Stimulated activated CD8-positive, alpha-beta memory T cell treated with anti-CD3 and anti-CD28 coated beads, Interleukin-12 subunit alpha, Interleukin-12 subunit beta, amount 100 ng/mL, for 4 hours (primary cell): ENCODE measurements at places on chromosomes 12 and 14.

- no peak for DNase-seq
These were observed 39.7 kb upstream of the FAM222A start for GRCh38 chr12:109673884-109674283.

- no peak for DNase-seq
These were observed 83.8 kb downstream of the SRGAP1 start for GRCh38 chr12:63928305-63928704.

DNA sequence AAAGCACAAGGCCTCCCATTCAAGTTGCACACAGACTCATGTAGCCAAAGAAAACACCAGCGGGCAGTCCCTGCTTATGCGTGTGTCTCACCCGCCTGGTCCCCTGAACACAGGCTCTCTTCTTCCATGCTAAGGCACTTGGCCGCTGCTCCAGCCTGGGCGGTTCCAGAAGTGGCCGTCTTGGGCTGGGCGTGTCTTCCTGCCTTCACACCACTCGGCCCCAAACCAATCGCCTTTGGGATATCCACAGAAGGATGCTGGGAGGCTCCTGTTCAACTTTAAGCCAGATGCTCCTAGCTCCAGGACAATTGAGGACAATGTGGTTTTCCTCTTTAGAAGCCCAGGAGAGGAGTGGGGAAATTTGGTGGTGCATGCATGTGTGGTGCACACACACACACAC is 2.2 kb downstream of the SCARB1 start:
- no peak for DNase-seq

- DNase-seq = no peak
These were observed 5.2 kb upstream of the KRT75 start for GRCh38 chr12:52439420-52439819.

DNA sequence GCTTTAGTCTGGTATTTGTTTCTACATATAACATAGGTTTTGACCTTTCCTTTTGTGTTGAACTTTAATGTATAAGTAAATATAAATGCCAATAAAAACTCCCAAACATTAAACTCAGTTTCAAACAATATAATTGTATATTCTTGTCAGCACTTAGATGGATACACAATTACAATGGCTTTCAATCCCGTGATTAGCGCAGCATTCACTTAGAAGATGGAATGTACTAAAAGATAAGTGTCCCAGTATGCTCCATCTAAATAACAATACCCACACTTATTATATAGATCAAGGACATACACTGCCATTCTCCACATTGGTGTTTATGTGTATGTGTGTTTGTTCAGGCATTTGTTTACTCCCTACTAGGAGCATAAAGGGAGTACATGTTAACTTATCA is 193.1 kb downstream of the SOX5 start:
- no peak for DNase-seq

GRCh38 chr14:87877877-87878276 is 115.1 kb downstream of the GALC start:
- no peak for DNase-seq

DNA sequence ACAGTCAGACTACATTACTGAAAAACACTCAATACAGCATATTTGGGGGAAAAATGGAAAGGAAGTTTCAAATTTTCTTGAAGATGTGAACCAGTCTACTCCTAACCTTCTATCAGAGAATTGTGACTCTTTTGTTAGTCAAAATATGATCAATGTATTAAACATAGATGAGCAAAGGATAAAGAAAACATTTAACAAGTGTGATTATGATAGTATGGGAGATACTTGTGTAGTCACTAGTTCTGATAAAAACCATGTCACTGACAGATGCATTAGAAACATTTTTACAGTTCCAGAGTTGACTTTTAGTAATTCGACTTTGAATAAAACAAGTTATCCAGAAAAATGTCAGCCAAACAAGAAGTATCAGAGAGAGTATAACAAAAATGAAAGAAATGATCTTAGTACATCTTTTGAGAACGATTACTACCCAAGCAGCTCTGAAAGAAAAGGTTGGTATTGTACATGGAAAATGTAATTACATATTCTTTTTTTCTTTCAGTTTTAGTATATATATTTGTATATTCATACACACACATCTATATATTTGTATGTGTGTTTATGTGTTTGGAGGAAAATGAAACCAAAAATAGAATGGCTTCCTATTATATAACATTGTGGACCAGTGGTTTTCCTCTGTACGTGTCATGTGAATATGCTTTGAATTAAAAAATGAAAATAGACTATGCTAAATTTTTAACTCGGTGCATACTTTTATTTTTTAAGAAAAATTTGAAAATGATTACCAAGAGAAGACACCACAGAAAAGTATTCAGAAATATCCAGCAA is 63.3 kb upstream of the ABCD2 start:
- no peak for DNase-seq

DNA sequence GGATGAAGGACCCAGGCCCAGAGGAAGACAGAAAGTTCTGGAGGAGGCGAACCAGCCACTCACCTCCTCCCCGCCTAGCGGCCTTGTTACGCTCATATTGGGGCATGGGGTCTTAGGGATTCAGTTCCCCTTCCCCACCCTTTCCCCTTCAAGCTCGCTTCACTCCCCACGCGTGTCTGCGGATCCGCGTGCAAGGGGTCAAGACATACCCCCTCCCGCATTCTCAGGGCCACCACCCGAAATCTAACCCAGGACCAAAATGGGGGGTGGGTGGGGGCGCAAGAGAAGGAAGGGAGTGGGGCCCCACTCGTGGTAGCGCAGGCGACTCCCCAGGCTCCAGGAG is 584 bp upstream of the RFX4 start:
- no peak for DNase-seq

GRCh38 chr14:105324080-105324778 is 9.7 kb downstream of the PACS2 start:
- no peak for DNase-seq

- no peak for DNase-seq
These were observed 1.7 kb downstream of the TBX3 start for GRCh38 chr12:114682106-114682784.

- DNase-seq = no peak
These were observed 48.4 kb downstream of the SLC4A8 start for GRCh38 chr12:51472984-51473383.

DNA sequence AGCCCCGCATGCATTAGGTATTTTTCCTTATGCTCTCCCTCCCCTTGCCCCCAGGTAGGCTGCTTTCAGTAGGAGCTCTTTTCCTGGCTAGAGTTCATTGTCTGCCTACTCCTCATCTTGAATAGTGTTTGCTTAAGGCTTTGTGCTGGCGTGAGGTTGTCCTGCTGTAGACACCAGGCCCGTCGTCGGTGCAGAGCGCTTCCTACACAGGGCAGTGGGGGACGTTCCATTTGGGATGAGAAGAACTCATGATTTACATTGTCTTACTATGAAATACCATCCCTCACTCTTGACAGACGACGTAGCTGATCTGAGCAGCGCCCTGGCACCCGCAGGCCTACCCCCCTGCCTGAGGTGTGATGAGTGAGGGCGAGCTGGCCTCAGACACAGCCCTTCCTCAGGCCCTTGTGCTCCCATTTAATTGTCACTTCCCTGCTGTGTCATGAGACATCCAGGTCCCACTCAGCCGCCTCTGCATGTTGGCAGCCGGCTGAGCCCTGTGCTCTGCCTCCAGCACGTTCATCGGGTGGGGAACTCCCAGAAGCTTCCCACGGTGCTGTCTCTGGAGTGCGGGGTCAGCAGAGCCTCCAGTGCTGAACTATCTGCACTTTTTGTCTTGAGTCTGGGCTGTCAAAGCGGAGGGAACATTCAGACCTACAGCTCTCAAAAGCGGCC is 76.0 kb downstream of the WDR20 start:
- DNase-seq = no peak

DNA sequence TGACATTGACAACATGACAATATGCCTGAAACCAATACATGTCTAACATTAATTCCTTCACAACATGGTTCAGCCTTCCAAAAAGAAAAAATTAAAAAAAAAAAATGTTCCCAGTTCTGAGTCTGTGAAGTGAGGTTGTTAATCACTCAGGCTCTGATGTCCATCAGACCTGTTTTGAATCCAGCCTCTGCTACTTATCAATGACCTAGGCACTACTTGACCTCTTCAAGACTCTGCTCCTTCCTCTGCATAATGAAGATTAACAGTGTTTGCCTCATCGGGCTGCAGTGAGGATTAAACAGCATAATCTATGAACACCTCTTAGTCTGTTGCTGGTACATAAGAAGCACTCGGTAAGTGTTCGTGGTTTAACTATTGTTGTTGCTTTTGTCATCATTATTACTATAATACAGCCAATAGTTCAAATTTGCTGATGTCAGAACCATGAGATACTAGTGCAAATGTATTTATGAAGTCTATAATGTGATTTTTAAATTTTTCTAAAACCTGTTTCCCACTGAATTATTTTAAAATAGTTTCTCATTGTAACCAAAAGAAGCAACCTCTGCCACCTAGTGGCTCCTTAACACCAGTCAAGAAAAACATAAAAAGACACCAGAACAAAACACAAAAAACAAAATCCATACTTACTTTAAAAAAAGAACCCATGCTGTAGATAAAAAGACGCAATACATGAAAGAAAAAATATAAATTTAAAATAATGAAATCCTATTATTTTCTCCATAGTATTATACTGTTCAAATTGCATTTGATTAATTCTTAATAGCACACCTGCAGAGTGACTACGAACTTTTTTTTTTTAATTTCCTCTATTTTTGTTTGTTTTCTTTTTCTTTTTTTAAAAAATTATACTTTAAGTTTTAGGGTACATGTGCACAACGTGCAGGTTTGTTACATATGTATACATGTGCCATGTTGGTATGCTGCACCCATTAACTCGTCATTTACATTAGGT is 20.3 kb upstream of the TMX1 start:
- no peak for DNase-seq

- peak; percentile 97 for DNase-seq
These were observed at the start of gene HSP90AA1 for GRCh38 chr14:102086972-102087761. HSP90AA1 (minus strand) TSS chr14:102087044; CDS start chr14:102086378, 666 bp downstream.

- no peak for DNase-seq
These were observed 124.3 kb downstream of the CRACR2A start for GRCh38 chr12:3628629-3629028.

GRCh38 chr12:58671196-58671595 is 249.1 kb downstream of the LRIG3 start:
- no peak for DNase-seq

DNA sequence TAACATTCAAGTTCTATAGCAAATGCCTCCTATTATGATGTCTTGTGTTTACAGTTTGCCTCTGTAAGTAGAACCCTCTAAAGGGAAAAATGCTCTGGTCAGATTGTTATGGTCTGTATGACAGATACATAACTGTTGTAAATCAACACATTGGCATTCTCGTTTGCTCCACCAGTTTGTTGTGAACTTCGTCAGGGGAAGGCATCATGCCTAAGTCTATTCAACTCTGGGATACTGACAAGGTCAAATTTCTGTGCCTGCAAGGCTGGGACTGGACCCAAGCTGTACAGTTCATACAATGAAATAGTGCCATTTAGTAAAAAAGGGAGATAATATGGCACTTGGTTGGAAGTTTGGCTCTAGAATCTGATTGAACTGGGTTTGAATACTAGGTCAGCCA is 392.3 kb downstream of the RAD51B start:
- no peak for DNase-seq

GRCh38 chr14:72699852-72700257 is 194.0 kb downstream of the DPF3 start:
- DNase-seq = no peak

GRCh38 chr12:46473634-46474329 is 101.2 kb upstream of the SLC38A2 start:
- DNase-seq = no peak

GRCh38 chr14:71497645-71498086 is 434.6 kb upstream of the RGS6 start:
- DNase-seq = no peak

DNA sequence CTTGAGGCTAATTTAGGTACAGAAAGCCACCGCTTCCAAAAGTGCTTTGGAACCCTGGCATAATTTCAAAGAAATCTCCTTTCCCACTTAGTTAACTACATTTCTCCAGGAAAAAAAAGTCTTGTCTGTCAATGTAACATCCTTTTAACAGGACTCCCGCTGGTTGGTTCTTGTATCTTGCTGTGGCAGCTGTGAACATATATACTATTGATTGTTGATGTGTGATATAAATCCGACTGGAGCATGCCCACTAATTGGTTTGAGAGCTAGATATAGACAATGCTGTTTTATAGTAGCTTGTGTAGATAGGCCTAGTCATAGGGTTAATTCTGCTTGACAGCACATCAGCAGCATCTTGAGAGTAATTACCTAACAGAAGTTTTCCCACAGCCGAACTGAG is 89.6 kb downstream of the MSRB3 start:
- DNase-seq = no peak

DNA sequence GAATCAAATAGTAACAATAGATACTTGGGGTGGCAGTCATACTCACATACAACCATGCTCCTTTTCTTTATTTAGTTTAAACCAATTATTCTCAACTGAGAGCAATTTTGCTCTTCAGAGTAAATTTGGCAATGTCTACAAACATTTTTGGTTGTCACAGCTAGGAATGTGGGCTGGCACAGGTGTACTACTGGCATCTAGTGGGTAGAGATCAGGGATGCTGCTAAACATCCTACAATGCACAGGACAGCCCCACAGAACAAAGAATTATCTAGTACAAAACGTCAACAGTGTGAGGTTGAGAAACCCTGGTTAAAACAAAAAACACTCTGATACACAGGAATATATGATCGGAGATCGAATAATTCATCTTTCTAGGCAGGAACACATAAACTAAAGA is 186.5 kb downstream of the NELL2 start:
- DNase-seq = no peak

DNA sequence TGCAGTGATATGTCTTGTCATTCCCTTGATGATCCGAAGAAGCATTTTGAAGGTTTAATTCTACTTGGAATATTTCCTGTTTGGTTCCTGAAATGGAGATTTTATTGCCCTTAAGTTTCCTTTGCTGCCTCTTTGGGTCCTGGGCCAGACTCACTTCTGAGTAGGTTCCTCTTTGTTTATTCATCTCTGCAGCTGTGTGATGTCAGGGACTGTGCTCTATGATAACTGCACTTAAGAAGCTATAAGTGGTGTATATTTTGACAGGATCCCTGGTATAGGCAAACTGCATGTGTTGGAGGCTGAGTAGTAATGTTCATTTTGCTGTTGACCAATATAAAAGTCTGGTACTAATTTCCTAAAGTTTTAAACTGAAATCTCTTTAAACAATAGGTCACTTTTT is at the start of gene KLRC4:
Gene KLRC4, minus strand, starts transcription at position 366 of the 400 bp plus-strand sequence. Its CDS starts 182 bp downstream, at position 184.
- DNase-seq = no peak

DNA sequence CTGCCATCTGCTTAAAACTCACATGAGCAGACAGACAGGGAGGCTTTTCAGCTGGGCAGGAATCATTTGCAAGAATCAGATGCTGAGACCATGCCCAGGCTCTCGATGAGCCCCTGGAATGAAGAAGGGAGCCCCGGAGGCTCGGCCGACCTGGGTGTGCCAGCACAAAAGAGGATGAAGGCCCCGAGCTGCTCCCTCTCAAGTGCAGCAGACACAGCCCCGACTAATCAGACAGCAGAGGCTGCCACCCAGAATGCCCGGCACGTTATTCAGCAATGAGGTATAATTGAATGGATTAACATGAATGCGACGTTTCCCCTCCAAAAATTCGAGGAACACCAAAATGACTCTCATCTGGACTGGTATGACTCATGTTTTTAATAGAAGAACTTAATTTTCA is 58.9 kb downstream of the BCL11B start:
- DNase-seq = no peak
